Glomerular endothelial cell (primary cell): ENCODE measurements at places on chromosomes 7 and 10. TPM values are rescaled to one million over a fixed set of nuclear protein-coding genes. Genes with fewer than 3 reads are reported as not detected.

DNA sequence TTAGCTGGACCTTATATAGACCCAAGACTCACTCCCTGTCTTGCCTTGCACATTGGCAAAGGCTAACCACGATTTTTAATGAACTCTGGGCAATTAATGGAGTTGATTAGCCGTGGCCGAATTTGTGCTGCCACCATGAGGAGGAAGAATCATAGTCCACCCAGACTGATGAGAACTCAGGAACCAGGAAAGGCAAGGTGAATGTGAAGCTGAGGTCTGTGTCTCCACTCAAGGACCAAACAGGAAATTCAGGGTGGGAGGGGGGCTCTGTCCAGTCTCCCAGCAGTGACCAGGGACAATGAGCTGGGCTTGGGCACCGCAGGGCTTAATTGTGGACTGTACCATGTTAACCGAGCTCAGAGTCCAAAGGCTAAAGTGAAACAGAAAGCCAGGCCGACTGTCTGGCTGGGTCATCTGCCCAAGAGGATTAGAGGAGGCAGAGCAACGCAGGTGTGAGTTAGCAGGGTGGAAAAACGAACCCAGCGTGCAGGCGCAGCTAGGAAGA is 127.0 kb upstream of the JCAD start:
- no peak for DNase-seq

DNA sequence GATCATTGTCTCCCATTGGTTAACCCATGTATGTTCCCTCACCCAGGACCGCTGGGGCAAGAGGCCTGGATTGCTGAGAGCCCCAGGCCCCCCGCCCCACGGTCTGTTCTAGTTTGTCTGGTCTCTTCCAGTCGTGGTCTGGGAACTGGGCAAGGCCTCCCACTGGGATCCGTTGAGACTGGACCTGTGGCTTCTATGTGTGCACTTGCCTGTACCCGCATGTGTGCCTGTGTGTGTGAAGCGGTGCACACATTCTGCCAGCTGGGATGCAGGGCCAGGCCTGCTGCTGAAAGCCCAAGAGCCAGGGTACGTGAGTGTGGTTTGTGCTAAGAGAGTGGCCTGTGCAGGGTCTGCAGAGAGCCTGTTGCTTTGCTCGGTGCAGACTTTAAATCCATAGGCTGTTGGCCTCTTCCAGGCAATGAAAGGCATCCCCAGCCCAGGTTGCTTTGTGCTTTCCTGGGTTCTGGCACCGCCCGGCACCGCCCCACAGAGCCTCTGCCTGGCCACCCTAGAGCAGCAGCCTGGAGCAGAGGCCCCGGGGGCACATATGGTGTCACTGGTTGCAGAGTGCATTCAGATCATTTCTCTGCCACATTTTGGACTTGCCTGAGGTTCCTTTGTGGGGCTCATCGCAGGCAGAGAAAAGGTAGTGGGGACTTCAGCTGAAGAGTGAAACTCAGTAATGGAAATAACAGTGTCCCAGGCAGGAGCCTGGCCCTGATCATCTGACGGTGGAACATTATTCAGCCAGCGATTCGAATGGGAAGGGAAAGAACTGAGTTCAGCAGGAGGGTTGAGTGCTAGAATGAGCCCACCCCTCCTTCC is 215.5 kb downstream of the GLRX3 start:
- DNase-seq: no peak

GRCh38 chr10:61456095-61456789 is 3.1 kb upstream of the TMEM26 start:
- DNase-seq: no peak

GRCh38 chr7:116021237-116021636 is 9.3 kb downstream of the TFEC start:
- no peak for DNase-seq

- no peak for DNase-seq
Observed at GRCh38 chr7:70681469-70682350, 450.2 kb upstream of the GALNT17 start.

- DNase-seq: no peak
Observed at GRCh38 chr7:42164881-42165428, 72.1 kb downstream of the GLI3 start.

DNA sequence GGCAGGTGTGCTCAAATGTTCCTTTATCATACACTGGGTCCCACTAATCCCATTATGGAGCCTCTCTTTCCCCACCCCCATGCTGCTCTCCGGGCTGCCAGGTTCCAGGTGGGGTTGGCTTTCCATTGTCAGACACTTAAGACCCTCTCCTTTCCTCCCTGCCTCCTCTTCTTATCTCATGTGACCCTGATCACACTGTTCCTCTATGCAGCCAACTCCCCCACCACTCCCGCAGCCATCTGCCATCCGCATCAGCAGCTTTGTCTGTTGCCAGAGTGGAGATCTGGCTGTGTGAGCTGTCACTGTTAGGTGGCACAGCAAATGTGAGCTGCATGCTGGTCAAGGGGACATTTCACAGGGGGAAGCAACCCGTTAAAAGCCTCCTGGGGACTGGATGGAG is 391.4 kb downstream of the TNS3 start:
- no peak for DNase-seq

- no peak for DNase-seq
Observed at GRCh38 chr7:94998266-94999068, 91.1 kb downstream of the PPP1R9A start.

GRCh38 chr7:39647816-39648215 is 24.4 kb downstream of the RALA start:
- DNase-seq: no peak

The OR6B1 gene
- not detected in 2 replicates for total RNA-seq

The GNAT3 gene
- total RNA-seq: not detected in 2 replicates

The CHPF2 gene
- 116 and 140 TPM in 2 replicates for total RNA-seq

The IL6 gene
- 5.7 and 15.0 TPM in 2 replicates for total RNA-seq
